Activated CD8-positive, alpha-beta memory T cell treated with anti-CD3 and anti-CD28 coated beads for 1 hour (primary cell): ENCODE measurements at places on chromosomes 5 and 9.

DNA sequence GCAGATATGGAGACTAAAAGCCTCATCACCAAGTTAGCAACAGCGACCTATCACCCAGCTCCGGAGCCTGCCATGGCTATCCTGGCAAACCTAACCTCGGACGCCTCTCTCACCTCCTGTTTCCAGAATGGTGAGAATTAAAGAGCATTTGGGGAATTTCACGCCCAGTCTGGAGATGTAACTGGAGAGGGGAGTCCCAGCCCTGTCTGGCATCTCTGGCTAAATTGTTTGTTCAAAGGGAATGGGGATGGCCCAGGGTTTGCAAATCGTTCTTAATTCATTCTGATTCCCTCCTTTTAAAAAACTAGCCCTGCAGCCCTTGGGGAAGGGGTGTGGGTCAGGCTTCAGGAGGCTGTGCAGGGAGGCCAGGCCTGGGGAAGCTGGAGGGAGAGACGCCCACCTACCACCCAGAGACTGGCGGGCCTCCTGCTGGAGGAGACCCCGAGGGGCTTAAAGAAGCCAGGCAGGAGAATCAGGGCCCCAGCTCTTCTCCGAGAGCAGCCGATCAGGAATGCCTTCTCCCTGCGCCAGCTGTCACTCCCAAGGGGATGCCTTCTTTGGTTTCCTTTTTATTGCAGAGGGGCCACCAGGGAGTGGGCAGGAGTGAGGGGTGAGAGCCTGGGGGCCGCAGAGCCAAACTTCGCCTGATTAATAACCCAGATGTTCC lies 964 bp upstream of the COL5A1 start:
- no peak for DNase-seq

DNA sequence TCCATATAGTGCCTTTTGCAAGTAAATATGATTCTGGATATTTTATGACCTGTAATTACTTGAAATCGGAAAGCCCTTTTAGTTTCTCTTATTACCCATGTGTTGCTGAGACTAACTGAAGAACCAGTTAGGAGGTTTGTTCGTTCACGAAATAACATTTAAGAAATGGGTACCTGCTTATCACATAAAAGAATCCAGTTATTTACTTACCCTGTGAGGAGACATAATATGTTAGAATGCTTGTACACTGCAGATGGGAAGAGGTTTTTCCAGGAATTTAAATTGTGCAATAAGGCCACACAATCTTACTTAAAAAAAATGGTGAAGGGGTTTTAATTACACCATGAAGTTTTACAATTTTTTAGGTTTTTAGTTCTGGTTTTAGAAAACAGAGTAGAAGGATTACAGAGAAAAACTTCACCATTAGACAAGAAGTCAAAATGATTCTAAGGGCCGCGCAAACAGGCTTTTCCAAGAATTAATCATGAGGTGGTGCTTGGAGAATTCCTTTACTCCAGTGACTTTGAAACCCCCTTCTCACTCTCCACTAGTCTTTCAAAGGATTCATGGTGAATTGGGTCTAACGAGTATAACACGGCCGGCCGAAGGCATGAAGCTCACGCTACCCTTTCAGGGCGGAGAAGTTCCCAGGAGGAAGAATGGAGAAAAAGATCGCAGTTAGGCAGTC lies 1.1 kb upstream of the PTGER4 start:
- no peak for DNase-seq

DNA sequence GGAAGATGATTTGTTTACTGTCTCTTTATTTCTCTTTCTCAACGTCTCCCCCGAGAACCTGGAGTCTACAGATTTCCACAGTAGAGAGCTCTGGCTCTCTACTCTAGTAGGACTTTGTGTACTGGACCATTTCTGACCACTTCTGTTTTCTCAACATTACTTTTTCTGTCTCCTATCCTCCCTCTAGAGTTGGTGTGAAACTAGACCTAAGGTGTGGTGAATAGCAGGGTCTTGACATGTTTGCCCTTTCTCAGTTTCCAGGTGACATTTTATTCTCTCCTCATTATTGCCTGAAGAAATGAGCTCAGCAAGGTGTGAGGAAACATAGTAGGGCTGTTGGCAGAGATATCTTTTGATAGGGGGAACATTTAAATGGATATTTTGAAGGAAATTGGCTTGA lies 62.1 kb upstream of the IL6ST start:
- DNase-seq, result no peak

DNA sequence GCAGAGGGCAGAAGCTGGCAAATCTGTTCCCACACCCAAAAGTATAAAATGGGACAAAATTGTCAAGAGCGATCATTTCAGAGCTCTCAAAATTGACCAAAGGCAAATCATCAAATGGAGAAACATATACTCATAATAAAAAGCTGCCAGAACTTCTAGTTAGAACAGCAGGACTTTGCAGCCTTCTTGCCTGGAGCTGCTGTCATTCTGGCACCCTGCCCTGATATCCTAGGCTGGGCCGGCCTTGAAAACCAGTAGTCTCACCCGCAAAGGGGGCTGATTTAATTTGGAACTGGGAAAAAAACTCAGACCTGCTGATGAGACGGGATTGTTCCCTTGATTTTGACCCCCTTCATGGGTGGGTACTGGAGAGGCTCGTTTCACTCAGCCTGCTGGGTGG lies 18.5 kb downstream of the OR2V1 start:
- no peak for DNase-seq

- no peak for DNase-seq
Measured at GRCh38 chr5:95915999-95916686, 45.5 kb downstream of the ELL2 start.

GRCh38 chr5:127876384-127876783 lies 173.2 kb downstream of the CCDC192 start:
- no peak for DNase-seq

- DNase-seq, result no peak
Measured at GRCh38 chr9:13588151-13589033, 308.9 kb upstream of the MPDZ start.

GRCh38 chr5:14240359-14240758 lies 97.2 kb downstream of the TRIO start:
- DNase-seq, result no peak

- no peak for DNase-seq
Measured at GRCh38 chr9:126984969-126985368, 70.4 kb downstream of the RALGPS1 start.

DNA sequence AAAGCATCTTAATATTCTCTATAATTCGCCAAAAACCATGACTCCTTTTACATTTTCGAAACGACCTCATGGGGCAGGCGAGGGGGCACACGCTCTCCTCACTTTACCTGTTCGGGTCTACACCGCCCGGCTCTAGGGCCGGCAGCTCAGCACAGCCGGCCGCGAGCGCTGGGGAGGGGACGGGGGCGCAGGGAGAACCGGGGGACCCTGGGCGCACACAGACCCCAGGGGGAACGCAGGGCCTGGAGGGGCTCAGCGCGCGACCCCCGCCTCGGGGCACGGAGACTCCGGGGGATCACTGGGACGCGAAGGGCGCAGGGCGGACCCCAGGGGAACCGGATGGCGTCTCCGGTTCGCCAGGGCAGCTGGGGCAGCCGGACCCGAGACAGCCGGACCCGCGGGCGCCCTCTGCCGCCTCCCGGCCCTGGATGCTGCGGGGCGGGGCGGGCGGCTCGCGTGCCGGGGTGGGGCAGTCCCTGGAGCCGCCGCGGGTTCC lies at the start of gene AHRR:
TSS of gene AHRR (plus strand) at position 485 of the 496 bp plus-strand sequence. CDS start 22,189 bp downstream, outside the sequence.
- no peak for DNase-seq

GRCh38 chr9:34773955-34774354 lies 64.0 kb upstream of the CCL21 start:
- DNase-seq, result no peak

- DNase-seq, result no peak
Measured at GRCh38 chr5:159548517-159548916, 218.2 kb upstream of the IL12B start.

GRCh38 chr9:19995619-19996018 lies 206.8 kb upstream of the SLC24A2 start:
- no peak for DNase-seq

- DNase-seq, result no peak
Measured at GRCh38 chr9:935348-935965, 41.0 kb upstream of the DMRT3 start.

GRCh38 chr5:61267116-61267515 lies 64.9 kb upstream of the ZSWIM6 start:
- no peak for DNase-seq
